Left ventricle myocardium inferior (tissue), 1 donor: ENCODE measurements at places on chromosomes 7 and 10. TPM values are rescaled to one million over a fixed set of nuclear protein-coding genes. Genes with fewer than 3 reads are reported as not detected.

The MBLAC1 gene
- total RNA-seq = 2.0 TPM

DNA sequence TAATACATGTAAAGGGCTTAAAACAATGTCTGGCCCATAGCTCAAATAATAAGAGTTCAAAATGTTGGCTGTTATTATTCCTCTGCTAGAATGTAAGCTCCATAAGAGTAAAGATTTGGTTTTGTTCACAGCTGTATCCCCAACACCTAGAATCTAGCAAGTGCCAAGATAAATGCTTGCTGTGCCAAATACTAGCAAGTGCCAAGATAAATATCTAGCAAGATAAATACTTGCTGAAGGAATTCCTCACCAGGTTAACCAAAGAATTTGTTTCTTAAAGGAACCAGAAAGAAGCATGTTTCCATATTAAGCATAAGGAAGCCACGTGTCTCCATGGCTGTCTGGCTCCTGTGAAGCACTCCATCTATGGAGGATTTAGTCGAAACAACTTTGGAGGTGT lies 235.2 kb upstream of the SP4 start:
- H3K27me3 ChIP-seq = peaks cover 6% of the 10 kb centered on the region
- H3K4me3 ChIP-seq = no peak overlapping the region
- H3K4me1 ChIP-seq = no peaks in the 10 kb centered on the region
- DNase-seq = no peak

- H3K27ac ChIP-seq = no peak overlapping the region
- DNase-seq = no peak
- no peaks in the 10 kb centered on the region for H3K36me3 ChIP-seq
- H3K4me1 ChIP-seq = no peaks in the 10 kb centered on the region
- H3K27me3 ChIP-seq = no peaks in the 10 kb centered on the region
Measured at GRCh38 chr10:124266468-124267230, 152.1 kb downstream of the OAT start.

DNA sequence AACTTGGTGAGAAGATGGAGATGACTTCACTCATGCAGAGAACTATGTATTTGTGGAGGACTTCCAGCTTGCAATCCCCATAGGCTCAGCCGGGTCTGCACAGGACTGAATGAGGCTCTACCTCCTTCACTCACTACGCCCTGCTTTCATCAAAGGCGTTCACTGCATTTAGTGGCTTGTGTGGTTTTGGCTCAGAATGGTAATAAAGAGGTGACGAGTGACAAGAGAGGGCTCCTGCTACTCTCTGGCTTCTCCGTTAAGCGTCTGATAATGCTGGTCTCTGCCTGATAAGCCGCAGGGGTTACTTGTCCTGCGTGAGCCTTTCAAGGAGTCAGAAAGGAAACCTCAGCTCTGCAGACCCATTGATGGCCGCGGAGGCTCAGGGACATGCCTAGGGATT lies 343.4 kb downstream of the PRPF18 start:
- no peak overlapping the region for H3K4me3 ChIP-seq
- H3K4me1 ChIP-seq = peaks cover 25% of the 10 kb centered on the region
- DNase-seq = no peak
- no peak overlapping the region for H3K27ac ChIP-seq
- no peaks in the 10 kb centered on the region for H3K36me3 ChIP-seq
- no peaks in the 10 kb centered on the region for H3K27me3 ChIP-seq

The PSD gene
- total RNA-seq = 0.93 TPM

DNA sequence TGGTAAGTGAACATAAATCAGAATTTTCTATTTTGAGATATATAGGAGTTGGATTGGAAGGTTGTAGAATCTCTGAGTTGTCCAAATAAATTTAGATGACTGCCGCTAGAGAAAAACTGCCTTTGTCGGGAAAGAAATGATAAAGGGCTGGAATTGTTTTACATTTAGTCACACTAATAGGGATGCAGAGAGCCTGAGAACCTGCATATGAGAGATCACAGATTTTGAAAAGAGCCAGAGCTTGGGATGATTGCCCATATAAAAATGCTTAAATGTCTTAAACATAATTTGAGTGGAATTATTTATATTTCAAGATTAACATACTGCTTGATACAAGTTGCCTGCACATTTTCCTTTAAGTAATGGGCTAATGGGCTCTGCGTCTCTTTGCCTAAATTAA lies 660.5 kb downstream of the NRG3 start:
- H3K27me3 ChIP-seq = no peaks in the 10 kb centered on the region
- H3K4me1 ChIP-seq = no peaks in the 10 kb centered on the region
- H3K4me3 ChIP-seq = no peak overlapping the region

DNA sequence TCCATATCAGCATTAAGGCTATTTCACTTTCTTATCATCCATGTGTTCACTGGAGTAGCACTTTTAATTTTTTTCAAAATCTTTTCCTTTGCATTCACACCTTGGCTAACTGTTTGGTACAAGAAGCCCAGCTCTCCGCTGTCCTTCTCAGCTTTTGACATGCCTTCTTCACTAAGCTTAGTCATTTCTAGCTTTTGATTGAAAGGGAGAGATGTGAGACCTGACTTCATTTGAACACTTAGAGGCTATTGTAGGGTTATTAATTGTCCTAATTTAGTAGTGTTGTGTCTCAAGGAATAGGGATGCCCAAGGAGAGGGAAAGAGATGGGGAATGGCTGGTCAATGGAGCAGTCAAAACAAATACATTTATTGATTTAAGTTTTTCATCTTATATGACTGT lies 350.0 kb downstream of the CXCL12 start:
- no peak overlapping the region for H3K27ac ChIP-seq
- peaks cover 9% of the 10 kb centered on the region for H3K4me1 ChIP-seq
- no peaks in the 10 kb centered on the region for H3K27me3 ChIP-seq
- H3K36me3 ChIP-seq = no peaks in the 10 kb centered on the region
- DNase-seq = no peak
